ENCODE measurements at places on chromosomes 5 and 9.

DNA sequence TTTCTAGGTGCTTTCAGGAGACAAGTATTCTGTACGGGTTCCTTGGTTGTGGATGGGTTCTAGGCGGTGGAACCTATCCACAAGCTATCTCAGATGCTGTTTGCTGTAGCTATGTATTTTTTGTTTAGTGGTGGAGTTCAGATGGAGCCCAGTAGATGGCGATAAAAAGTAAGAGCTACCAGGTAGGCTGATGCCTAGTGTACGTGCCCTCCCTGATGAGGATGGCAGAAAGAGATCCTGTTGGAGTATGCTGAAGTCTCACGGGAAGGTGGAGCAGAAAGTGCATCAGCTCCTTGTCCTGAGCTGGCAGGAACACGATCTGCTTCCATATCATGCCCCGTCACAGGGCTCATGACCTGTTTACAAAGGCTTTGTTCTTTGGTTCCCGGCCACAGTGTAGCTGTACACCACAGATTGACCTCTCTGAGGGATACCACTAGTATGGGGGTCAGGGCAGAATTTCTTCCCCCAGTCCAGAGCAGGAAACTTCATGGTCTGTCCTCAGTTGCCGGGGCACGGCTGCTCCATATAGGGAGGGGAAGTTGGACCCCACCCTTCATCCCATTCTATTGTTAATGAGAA is 12.6 kb upstream of the UGT3A2 start:
- no peak for DNase-seq

DNA sequence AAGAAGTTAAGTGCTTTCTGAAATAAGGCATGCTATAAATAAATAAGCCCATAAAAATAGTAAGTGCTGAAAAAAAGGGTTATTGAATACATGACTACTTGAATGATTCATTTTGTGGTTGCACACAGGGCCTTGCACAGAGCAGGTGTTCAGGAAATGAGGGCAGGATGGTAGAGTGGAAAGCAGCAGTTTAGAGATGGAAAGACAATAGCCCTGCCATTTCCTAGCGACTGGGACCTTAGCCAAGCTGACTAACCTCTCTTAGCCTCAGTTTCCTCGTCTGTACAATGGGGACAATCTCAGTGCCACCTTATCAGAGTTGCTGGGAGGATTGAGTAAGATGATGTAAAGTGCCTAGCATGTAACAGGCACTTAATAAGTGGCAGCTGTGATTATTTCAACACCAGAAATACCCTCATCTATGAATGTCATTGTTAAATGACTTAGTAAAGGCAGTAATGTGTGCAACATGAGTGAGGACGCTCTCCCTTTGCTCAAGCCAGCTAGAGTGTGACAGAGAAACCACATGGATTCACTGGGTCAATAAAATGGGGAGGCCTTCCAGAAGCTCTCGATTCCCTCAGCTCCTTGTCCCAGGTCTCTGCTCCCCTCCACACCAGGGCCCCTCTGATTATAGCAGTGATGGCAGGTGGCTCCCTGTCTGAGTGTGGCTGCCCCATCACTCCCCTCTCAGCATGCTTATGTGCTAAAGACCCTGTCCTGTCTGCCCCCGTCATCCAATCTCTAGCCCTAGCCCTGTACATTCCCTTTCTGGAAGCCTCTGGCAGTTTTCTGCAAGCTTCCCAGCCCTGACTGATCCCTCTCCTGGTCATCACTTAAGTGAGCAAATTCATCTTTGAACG is 16.0 kb upstream of the PHF19 start:
- DNase-seq, result peak; percentile 86

DNA sequence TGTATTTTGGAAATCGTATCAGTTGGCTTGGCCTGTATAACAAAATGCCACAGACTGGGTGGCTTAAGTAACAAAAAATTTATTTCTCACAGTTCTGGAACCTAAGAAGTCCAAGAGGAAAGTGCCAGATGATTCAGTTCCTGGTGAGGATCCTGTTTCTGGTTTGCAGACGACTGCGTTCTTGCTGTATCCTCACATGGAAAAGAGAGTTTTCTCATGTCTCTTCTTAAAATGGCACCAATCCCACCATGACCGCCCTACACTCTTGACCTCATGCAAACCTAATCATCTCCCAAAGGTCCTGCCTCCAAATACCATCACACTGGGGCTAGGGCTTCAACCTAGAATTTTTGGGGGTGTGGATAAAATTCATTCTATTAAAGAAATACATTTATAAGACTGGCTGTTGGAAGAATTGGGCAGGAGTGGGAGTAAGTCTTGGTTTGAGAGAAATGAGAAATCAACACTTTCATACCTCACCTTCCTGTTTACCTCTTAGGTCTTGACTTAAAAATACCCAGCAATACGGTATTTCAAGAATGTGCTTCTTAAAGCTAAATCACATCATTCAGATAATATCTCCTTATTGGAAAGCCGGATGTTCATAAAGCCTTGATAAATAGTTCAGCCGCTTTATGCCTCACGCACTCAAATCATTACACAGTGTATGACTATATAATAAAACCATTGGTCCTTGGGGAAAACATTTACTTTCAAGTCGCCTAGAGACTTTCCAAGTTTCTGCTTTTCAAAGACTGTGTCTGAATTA is 28.7 kb downstream of the PTTG1 start:
- DNase-seq, result no peak

DNA sequence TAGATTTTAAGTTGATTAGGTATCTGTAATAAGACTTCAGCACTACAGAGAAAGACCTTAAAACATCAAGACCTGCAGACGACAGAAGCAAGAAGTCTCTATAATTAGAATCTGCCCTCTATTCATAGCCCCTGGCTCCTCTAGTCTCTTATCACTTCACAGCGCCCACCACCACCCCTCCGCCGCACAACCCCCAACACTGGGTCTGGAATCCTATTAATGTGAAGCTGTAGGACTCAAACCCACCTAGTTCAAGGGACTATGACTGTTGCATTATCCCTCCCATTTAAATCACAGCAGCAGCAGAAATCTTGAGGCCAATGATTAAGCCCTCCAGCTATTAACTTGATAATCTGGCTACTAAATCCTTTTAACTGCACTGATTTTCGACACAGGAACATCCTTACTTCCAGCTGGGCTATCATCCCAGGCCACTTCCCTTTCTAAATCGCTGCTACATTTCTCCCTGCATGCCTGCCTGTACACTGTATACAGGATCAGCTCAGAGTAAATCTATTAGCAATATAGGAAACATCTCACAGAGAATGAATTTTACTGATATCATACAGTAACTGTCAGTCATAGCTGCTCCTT is 159.5 kb upstream of the GRAMD2B start:
- DNase-seq, result no peak

- no peak for DNase-seq
Observed at GRCh38 chr9:77384406-77384805, 207.1 kb downstream of the VPS13A start.

DNA sequence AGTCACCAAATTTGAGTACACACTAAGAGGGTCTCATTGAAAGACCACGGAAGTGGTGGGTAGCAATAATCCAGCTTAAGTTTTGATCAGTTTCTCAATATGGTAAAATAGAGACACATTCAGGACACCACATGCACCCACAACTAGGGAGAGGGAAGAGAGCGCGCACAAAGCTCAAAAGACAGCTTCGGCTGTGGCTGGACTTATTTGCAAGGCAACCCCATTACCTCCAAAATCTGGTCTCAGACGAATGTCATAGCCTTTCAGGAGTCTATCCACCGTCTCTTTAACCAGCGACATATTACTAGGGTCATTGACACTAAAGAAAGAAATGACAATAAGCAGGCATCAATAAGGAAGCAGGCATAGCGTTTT is 443 bp downstream of the GABRB2 start:
- no peak for DNase-seq

GRCh38 chr5:151023047-151023615 is 2.7 kb downstream of the GPX3 start:
- no peak for DNase-seq

DNA sequence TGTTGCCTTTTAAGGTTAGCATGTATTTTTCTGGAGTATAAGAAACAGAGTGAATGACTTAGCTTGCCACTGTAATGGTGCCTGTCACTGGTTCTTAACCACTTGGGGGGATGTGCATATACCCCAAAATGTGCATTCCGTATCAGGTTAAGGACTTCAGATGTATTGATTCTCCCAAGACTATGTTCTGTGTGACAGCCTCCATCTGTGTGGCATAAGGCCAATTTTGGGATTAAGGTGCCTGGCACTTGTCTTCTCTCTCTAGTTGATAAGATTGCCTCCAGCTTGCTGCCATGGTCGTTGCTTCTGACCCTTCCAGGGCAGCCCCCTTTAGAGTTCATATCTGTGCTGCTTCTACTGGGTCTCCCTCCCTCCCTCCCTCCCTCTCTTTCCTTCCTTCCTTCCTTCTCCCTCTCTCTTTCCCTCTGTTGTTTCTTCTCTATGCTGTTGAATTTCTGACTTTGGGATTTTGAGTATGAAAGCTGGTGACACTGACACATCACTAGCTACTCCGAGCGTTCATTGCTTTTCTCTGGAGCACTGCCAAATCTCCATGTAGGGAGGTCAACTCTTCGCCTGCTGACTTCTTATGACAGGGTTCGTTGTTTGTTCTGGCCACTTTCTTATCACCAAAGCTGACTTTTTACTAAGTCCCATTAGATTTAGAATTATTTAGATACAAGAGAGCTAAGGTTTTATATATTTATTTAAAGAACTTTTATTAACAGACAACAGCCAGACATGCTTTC is 31.0 kb downstream of the TNFAIP8 start:
- no peak for DNase-seq

DNA sequence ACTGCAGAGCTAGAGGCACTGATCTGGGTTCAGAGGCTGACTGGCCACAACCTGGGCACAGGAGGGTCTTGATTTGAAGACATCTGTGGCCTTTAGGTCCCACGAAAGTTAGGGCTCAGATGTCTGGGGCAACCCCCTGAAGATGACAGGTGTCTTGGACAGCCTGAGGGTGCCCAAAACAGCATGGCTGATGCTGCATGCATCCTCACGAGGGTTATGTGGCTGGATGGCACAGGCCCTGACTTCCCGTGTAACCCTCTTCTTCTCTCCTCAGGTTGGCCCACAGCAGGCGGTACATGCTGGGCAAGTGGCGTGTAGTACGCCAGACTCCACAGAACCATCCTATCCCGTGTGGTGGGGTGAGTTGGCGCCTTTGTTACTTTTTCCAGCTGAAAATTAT is 29.8 kb upstream of the GFPT2 start:
- DNase-seq, result no peak

GRCh38 chr5:40397091-40397490 is 282.6 kb upstream of the PTGER4 start:
- no peak for DNase-seq

GRCh38 chr5:141825791-141826560 is 52.2 kb downstream of the PCDH1 start:
- DNase-seq, result no peak

GRCh38 chr5:116157902-116158301 is 73.1 kb downstream of the COMMD10 start:
- DNase-seq, result no peak

- DNase-seq, result no peak
Observed at GRCh38 chr5:74199436-74200210, 440.9 kb downstream of the ENC1 start.

DNA sequence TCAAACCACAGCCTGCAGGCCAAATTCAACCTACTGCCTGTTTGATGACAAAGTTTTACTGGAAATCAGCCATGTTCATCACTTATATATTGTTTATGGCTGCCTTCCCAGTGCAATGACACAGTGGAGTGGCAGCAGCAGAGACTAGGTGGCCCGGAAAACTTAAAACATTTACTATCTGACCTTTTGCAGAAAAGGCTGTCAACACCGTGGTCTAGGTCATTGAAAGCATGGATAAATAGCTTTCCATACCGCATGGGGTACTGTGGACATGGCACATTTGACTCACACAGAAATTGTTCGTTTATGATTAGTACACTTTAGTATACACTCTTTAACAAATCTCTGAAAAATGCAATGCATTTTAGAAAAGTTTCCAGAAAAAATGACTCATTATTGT is 298.3 kb upstream of the EFNA5 start:
- DNase-seq, result no peak
